GM18507 (cell line): ENCODE measurements at places on chromosomes 2 and 18.

DNA sequence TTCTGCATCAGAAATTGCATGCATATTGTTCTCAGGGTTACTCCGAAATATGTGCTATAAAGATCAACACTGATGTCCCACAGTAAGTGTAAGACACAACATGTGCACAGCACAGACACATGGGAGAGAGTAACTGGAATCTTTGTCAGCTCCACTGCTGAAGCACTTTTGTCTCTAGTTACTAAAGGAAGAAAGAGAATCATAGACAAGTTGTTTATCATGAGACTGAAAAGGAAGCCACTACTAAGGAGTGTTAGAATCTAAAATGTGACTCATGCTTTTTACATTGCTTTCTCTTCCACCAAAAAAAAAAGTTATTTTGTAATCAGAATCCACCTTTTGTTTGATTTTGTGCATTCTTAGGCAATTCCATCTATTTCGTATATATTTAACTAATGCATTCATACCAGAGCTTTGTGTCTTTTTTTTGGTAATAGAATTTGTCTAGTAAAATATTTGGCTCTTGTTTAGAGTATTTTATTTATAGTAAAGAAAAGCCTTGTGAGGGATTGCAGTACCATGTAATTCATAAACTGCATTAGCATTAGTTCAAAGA is 502.4 kb downstream of the FBXO15 start:
- DNase-seq: no peak

GRCh38 chr2:1173528-1173927 is 222.9 kb downstream of the SNTG2 start:
- no peak for DNase-seq

DNA sequence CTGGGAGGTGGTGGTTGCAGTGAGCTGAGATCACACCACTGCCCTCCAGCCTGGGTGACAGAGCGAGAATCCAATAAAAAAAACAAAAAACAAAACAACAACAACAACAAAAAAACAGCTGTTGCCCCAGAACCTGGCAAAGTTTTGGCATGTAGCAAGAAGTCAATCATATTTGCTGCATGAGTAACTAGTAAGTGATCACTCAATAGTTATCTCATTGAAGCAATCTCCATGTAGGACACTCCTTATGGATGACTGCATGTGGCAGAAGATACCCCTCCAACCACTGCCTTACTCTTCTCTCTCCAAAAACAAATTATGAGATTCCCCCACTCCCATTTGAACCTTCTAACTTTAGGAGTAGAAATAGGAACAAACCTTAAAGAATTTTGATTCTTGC is 113.7 kb downstream of the TTC27 start:
- no peak for DNase-seq

DNA sequence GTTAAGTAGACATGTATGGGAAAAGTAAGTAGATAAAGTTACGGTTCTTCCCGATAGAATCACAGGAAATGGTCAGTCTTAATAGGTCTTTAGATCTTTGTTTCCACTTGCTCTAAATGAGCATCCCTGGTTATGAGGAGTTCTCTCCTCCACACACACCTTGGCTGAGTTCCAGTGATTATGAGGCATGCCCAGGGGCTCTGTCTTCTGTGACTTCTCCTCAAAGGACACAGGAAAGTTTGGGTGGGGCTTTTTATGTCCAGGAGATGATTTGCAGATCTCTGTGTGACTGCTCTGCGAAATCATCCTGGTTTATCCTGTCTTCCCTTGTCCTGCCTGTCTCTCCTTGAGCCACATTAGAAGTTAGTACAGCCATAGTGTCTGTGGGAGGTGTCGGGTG is 83.9 kb upstream of the EML6 start:
- DNase-seq: no peak

GRCh38 chr2:75483878-75484277 is 76.9 kb downstream of the EVA1A start:
- DNase-seq: no peak

- no peak for DNase-seq
Observed at GRCh38 chr18:8298186-8298585, 311.1 kb upstream of the RAB12 start.

DNA sequence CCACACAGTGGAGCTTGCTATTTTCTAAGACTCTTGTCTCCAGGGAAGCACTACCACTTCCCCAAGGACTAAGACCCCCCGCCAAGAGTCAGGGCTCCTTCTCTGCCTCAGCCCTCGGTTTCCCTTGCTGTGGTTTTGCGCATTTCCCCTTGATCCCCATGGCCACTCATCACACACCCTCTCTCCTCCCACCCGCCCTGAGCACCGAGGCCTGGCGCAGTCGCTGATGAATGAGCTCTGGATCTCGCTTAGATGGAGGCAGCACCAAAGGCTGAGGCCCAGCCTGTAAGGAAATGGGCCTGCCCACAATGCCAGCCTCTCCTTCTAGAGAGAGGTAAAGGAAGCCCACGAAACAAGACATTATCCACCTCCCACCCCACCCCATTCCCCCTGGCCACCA is 96.9 kb downstream of the TNS1 start:
- no peak for DNase-seq

GRCh38 chr2:86673011-86673410 is 47.1 kb upstream of the RMND5A start:
- DNase-seq: no peak

GRCh38 chr2:8132351-8132831 is 549.5 kb upstream of the ID2 start:
- no peak for DNase-seq

DNA sequence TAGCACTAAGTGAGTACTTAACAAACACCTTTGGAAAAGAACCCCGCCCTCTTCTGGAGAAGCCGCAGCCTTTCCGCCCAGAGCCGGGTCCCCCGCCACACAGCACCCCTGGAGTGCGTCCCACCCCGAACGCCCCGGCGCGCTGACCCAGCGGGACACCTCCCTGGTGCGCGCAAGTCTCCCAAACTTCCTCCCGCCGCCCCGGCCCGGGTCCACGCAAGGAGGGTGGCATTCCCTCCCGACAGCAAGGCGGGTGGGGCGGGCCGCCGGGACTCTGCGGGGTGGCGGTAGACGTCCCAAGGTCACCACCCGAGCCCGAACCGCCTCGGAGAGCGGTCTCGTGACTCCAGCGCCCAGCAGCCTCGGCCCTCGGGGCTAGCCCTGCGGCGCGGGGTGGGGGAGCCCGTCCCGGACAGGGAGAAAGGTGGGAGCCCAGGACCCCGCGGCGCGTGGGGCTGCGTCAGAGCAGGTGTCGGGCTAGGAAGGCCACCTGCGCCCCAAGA is 598 bp downstream of the CCDC93 start:
- DNase-seq: peak; percentile 20

DNA sequence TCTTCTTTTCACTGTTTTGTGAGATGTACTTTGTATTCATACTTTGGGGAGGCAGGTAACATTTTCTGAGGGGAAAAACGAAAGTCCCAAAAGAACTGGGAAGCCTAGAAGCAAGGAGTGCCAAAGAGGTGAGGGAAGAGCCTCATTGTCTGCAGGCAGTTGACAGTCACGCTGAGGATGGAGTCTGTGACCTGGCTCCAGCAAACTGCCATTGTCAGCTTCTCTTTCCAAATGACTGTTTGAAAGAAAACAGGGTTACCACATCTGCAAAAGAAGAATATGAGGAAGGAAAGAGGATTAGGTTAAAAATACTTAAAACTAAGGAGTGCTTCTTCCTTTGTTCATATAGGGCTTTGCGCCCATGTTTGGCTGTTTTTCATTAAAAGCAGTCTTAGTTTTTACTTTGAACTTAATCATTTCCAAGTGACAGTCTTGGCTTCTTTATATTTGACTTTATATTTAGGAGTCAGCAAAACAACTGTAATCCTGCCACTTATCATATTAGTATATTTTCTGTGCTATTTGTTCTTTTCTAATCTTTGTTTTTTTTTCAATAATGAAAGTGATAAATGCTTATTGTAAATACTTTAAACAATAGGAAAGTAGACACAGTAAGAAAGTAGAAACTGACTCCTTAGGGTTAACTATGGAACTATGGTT is 35.0 kb downstream of the CERS6 start:
- DNase-seq: no peak

DNA sequence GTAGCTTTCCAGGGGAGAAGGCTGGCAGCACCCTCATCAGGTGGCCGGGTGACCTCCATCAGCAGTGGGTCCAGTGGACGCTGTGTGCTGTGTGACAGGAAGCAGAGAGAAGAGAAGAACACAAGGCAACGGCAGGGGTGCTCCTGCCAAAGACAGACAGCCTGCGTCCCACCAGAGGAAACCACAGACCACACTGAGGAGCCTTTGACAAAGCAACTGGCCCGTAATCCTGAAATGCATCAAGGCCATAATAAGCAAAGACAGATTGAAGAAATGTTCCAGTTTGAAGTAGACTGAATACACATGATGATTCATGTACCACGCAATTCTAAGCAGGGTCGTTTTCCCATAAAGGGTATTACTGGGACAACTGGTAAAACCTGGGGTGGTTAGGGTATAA is 172.4 kb downstream of the FBXO15 start:
- no peak for DNase-seq

DNA sequence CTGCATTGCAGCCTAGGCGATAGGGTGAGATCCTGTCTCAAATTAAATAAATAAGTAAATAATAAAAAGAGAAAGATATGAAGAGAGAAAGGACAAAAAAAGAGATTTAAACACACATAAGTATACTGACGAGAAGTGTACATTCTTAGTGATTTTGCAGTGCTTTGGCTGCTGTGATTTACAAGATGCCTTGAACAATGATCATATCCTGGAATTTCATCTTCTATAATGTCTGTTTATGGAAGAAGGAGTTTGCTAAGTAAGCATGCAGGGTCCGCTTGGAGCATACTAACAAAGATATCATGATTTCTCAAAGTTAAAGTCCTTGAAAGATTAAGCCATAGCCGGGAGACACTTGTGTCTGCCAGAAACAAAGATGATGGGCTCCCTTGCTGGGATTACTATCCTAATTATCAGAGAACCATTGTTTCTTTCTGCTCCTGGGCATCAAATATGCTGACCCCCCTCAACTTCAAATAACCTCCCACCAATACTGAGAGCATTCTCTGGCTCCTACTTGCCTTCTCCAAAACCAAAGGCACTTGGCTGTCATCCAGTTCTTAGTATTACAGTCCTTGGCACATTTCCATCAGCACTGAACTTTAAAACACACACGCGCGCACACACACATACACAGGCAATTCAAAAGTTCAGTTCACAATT is 47.5 kb upstream of the STAM2 start:
- DNase-seq: no peak

DNA sequence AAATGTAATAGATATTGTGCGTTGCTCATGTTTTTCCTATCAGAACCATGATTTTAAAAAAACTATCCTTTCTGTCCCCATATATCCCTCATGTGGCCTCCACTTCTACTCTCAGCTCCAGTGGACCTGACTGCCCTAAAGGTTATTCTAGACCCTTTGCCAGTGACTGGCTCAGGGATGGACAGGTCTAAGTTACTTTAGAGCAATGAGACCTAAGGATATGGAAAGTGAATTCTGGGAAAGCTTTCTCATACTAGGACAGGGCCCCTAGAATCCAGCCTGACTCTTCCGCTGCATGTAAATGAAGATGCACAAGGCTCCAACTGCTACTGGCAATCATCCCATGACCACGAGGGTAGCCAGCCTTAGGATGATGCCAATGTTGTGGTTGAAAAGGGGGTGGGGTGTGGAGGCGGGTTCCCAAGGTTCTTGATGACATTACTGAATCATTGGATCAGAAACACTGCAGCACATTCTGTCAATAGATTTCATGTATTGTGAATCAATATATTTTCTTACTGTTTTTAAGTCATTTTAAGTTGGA is 21.3 kb downstream of the C2orf69 start:
- DNase-seq: no peak

DNA sequence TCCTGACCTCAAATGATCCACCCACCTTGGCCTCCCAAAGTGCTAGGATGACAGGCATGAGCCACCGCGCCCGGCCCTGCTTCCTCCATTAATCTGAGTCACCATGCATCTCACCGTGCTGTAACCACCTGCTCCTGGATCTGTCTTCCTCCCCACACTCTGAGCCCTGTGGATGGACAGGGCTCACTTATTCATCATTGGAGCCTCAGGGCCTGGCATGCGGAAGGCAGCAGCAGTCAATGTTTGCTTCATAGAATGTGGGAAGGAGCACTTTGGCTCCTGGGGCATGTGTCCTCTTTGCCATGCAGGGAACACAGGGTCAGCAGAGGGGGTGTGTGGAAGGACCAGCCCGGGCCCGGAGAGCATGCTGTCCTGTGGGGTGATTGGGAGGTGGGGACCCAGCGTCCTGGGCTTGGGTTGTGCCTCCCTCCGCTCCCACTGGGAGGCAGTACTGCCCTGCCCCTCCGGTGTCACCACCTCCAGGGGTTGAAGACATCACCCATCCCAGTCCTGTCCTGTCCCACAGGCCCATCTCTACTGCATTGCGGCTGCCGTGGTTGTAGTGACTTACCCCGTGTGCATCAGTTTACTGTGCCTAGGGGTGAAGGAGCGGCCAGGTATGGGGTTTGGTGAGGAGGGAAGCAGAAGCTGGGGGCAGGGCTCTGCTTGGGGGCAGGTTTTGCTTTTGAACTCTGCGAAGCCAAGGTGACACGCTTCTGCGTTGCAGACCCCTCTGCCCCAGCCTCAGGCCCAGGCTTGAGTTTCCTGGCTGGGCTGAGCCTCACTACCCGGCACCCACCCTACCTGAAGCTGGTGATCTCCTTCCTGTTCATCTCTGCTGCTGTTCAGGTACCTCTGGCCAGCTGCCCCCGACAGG is 11.5 kb downstream of the MFSD2B start:
- no peak for DNase-seq

- DNase-seq: no peak
Observed at GRCh38 chr2:105867587-105867986, 122.9 kb downstream of the NCK2 start.

DNA sequence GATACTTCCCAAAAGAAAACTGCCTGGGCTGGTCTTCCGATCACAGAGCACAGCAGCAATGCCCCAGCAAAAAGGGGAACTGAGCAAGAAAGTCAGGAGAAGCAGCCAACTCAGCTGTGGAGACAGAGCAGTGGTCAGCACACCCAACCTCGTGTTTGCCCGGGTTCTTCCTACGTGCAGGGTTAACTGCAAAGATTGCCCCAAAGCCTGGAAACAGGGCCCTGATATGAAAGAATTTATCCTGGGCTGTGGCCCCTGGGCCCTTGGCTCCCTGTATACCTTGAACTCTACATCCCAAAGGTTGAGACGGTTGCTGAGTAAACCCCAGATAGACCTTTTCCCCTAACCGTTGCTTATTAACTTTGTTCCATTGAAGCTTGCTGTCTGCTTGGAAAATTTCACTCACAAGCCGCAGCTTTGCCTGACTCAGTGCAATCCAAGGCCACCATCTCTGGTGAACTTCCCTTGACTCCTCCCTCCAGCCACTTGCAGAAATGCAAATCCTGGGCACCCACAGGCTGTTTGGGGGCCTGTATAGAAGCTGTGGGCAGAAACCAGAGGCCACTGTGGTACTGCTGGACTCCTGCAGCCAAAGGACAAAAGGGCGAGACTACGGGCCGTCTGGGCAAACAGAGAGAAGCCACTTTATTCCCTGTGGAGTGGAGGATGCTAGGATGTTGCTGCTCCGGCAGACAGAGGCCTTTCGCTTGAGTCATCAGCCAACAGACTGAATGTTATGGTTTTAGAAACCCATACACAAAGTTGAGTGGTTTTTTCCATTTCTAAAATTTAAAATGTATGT is 18.2 kb downstream of the NRP2 start:
- DNase-seq: no peak

GRCh38 chr2:6068429-6068828 is 376.2 kb downstream of the SOX11 start:
- DNase-seq: no peak

GRCh38 chr18:37266290-37266689 is 299.3 kb downstream of the CELF4 start:
- DNase-seq: no peak

- DNase-seq: no peak
Observed at GRCh38 chr2:126381091-126381490, 274.9 kb upstream of the GYPC start.
